ENCODE measurements at places on chromosomes 6 and 20. TPM values are rescaled to one million over a fixed set of nuclear protein-coding genes. Genes with fewer than 3 reads are reported as not detected.

Gene SALL4
- total RNA-seq, result 0.26 TPM

DNA sequence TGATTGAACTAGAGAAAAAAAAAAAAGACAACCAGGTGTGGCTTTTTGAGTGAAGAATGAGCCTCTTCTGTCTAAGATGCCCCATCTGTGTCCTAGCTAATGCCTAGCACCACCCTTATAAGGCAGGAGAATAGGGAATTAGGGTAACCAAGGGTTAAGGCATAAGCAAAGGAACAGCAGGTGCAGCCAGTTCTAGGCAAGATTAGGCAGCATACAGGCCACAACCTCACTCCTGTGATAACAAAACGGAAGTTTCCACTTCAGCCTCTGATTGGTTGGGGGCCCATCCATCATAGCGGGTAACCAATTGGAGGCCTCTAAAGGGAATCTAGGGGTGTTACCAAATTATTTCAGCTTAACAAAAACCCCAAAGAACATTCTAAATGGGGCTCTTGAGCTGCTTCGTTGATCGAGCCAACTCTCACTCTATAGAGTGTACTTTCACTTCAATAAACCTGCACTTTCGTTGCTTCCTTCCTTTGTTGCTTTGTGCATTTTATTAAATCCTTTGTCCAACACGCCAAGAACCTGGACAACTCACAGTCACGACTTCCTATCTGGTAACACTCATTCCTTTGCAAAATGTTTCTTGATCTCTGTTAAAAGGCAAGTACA lies 61.9 kb upstream of the TAGAP start:
- DNase-seq, result peak; percentile 64

GRCh38 chr6:15472621-15473020 lies 190.2 kb downstream of the DTNBP1 start:
- no peak for DNase-seq

GRCh38 chr20:22496817-22497216 lies 87.6 kb downstream of the FOXA2 start:
- DNase-seq, result peak; percentile 54

Gene ESF1
- 15.2 TPM for total RNA-seq
